Activated T-cell treated with anti-CD3 and anti-CD28 coated beads for 24 hours (primary cell): ENCODE measurements at places on chromosomes 1 and 21.
A peak's percentile ranks its signal among the peaks of the same experiment; 100 is the strongest.

GRCh38 chr1:221783936-221784335, 42.0 kb upstream of the DUSP10 start:
- no peak for DNase-seq

DNA sequence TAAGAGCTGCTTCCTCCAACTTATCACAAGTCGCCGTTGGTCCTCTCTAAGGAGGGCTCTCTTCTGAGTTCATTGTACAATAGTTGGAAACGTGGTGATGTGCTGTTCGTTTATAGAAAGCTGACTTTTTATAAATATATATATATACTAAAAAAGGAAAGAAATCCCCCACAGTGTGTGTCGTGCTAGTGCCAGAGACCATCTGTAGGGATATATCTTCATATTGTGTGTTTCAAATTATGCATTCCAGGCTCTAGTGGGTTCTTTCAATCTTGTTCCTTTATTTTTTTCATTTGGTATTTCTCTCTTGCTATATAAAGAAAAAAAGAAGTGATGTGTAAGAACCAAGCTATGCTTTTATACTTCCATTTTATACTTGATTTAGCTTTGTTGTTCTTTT, 111.8 kb downstream of the TAS1R2 start:
- no peak for DNase-seq

GRCh38 chr1:242736611-242737010, 212.1 kb upstream of the PLD5 start:
- DNase-seq, result no peak

- DNase-seq, result no peak
Measured at GRCh38 chr1:211287218-211287617, 28.1 kb downstream of the RCOR3 start.

DNA sequence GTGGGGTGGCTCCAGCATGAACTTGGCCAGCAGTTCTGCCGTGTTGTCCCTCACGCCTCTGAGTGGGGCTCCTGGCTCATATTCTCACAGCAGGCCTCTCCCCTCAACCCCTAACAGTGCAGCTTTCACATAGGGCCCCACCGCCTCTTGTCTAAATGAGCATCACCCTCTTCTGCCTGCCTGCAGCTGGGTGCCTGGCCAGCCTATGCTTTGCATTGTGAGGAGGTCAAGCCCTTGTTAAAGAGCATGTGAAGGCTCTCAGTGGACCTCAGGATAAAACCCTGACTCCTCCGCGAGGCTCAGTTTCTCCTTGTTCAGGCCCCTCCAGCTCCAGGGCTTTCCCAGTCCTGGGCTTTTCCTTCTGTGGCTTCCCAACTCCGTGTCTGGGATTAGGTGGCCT, 34.8 kb downstream of the CRYAA start:
- DNase-seq, result no peak

DNA sequence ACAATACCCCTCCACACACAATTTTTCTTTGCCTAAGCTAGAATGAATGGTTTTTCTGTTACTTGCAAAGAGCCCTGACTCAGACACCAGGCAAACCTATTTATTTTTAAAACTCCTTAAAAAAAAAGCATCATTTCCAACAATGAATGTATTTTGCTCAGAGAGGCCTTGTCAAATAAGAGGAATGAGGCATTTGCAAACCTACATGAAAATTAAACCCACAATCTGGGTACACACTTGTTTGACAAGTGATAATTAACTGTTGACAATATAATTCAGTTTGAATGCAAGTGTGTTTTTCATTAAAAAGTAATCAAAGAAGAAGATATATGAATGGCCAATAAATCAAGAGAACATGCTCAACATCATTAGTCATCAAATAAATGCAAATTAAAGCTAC, 339.5 kb downstream of the PTPRU start:
- no peak for DNase-seq

- DNase-seq, result no peak
Measured at GRCh38 chr1:154006136-154006535, 15.6 kb downstream of the RPS27 start.

DNA sequence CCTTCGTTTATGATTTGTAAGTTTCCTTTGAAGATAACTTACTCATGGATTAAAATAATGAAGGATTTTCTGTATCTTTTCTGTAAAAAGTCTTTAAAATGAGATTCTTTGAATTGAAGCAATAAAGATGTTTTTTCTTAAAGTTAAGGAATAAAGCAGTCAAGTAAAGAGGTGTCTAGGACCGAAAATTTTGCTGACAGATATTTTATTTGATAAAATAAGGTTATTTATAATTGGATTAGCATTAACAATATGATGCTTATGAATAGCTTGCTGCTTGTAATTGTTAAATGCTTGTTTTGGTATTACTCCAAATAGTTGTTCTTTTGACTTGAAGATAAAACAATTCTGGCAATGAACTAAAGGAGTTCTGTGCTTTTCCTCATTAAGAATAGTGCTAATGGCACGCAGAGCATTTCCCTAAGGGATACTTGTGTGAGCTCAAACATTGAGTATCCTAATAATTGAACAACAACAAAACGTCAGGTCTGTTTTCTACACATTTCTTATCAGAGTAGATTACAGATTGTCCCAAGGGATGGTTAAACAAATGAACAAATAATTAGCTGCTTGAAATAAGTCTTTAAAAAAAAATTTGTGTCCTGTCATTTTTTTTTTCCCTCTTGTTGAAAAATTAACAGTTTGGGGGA, 16.6 kb downstream of the TSNAX start:
- no peak for DNase-seq

GRCh38 chr1:85397490-85398032, 67.4 kb downstream of the DDAH1 start:
- DNase-seq, result no peak

- no peak for DNase-seq
Measured at GRCh38 chr1:209048941-209049669, 534.4 kb upstream of the CAMK1G start.

DNA sequence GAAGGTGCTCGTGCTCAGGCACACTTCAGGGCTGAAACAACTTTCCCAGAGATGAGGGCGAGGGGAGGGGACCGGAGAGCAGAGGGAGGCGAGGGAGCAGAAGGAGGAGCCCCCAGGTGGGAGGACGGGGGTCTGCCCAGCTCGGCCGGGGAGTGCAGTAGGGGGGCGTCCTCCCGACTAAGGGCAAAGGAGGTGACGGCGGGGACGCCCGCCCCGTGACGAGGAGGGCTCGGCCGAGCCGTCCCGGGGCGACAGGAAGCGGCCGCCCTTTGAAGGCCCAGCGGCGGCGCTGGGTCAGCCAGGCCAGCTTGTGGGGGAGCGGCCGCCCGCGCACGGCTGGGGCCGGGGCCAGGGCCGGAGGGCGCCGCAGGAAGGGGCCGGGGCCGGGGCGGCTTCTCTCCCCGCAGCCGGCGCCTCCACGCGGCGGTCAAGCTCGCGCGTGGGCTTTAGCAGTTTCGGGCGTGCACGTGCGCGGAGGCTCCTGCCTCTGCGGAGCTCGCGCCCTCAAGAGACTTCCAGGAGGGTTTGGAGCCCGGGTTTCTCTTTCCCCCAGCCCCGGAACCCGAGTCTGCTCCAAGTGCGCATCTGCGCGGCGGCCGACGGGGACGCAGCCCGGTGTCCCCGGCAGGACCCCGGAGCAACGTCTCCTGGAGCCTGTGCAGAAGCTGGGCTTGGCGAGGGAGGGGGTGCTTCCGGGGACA, 100.8 kb upstream of the SLC45A1 start:
- DNase-seq, result peak; percentile 7

DNA sequence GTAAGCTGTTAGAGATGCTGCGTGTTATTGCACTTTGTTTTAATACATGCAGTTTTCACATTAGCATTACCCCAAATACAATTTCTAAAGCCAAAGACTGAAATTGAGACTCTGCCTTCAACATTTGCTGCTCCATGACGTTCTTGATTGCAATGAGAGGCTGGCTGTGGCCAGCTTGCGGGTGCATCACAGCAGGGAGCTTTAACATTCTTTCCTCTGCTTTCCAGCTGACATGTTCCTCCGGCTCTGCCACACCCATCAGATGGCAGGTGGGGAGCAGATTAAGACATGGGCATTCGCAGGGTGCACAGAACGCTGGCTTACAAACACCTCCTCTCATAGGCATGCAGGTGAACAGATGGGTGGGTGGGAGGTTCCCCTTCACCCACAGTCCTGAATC, 314.1 kb downstream of the DISC1 start:
- no peak for DNase-seq

GRCh38 chr1:101022294-101022693, 3.3 kb downstream of the DPH5 start:
- no peak for DNase-seq

- DNase-seq, result no peak
Measured at GRCh38 chr1:31326461-31326860, 29.6 kb downstream of the ZCCHC17 start.

DNA sequence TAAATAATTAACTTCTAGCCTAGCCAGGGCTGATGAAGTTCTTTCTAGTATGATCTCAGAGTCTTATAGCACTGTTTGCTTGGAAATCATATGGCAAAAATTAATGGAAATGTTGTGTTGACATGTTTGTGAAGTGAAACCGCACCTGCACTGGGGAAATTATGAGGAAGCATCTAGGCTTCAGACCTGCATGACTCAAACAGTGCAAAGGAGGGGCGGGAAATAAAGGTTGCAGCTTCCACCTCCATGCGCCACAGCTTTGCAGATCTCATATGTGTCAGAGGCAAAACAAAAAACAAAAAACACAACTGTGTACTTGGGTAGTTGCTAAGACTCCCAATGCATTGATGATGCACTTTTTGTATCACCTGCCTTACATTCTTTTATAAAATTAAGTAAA, 1080.6 kb downstream of the PLA2G4A start:
- DNase-seq, result no peak

DNA sequence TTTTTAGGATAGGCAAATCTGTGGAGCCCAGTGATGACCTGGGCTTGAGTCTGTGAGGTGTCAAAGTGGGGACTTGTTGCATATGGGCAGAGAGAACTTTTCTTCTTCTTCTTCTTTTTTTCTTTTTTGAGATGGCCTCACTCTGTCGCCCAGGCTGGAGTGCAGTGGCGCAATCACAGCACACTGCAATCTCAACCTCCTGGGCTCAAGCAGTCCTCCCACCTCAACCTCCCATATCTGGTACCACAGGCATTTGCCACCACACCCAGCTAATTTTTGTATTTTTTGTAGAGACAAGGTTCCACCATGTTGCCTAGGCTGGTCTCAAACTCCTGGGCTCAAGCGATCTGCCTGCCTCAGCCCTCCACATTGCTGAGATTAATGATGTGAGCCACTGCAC, 80.3 kb downstream of the RD3 start:
- DNase-seq, result no peak

DNA sequence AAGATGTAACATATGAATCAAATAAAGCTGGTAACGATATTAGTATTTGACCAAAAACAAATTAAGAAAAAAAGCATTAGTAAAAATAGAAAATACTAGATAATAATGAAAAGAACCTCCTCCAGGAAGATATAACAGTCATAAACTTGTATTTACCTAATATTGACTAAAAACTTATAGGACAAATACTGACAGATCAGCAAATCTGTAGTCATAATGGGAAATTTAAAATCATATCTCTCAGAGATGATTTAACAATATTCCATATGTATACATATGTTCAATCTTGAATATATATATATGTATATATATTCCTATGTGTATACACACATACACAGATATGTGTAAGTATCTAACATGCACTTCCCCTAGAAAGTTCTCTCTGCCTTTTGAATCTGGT, 52.0 kb upstream of the FGGY start:
- DNase-seq, result no peak

GRCh38 chr1:18350747-18351146, 130.0 kb upstream of the KLHDC7A start:
- no peak for DNase-seq

- DNase-seq, result no peak
Measured at GRCh38 chr1:180842491-180843275, 70.0 kb upstream of the KIAA1614 start.

DNA sequence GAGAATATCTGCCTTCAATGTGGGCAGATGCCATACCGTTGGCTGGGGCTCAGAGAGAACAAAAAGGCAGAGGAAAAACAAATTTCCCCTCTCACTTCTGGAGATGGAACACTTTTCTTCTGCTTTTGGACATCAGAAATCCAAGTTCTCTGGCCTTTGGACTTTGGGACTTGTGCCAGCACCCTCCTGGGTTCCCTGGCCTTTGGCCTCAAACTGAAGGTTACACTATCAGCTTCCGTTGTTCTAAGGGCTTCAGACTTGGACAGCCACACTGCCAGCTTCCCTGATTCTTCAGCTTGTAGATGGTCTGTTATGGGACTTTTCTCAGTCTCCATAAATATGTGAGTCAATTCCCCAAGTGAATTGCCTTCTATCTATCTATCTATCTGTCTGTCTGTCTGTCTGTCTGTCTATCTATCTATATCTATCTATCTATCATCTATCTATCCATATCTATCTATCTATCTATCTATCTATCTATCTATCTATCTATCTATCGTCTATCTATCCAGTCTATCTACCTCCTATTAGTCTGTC, 778.1 kb upstream of the TMPRSS15 start:
- no peak for DNase-seq

- DNase-seq, result no peak
Measured at GRCh38 chr1:18230840-18231239, 123.2 kb downstream of the IGSF21 start.

DNA sequence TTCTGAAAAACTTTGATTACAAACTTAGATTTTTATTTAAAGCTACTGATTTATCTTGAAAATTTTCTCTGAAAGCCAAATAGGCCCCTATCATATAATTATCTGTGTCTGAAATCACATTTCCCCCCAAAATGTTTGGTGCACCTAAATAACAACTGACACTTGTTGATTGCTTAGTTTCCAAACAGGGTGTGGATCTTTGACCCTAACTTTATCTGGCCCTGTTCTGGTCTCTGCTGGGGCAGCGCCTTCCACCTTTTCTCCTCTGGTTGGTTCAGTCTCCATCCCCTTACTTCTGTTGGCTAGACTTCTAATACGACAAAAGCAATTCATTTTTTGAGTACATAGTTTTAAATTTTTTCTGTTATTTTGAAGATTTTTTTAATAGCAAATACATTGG, 10.2 kb upstream of the OTUD7B start:
- DNase-seq, result no peak

DNA sequence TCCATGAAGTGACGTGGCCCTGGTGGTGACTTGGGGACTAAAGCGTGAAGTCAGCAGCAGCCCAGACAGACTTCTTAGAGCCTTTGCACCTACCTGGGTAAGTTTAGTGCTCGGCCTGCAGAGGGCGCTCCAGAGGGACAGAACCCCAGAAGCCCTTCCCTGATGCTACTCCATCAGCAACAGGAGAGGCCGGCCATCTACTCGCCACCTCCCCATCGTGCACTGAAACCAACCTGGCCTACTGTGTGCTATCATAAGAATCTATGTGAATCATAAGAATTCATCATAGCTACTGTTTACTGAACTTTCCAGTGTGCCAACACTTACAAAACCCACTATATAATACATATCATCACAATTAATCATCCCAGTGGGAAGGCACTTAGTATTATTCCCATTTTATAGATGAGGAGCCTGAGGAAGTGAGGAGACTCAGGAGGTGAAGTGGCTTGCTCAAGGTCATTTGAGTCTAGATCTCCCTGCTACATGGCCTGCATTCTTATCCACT, 7.9 kb upstream of the EDN2 start:
- DNase-seq, result no peak
